Hepatocyte (in vitro differentiated cells): ENCODE measurements at places on chromosomes 1 and 21.
A peak's percentile ranks its signal among the peaks of the same experiment; 100 is the strongest.

- no peak overlapping the region for H3K4me3 ChIP-seq
- H3K36me3 ChIP-seq, result no peaks in the 10 kb centered on the region
- DNase-seq, result no peak
- H3K27ac ChIP-seq, result no peak overlapping the region
- no peaks in the 10 kb centered on the region for H3K27me3 ChIP-seq
- no peaks in the 10 kb centered on the region for H3K4me1 ChIP-seq
These were observed 12.3 kb upstream of the SSR2 start for GRCh38 chr1:156033011-156033410.

- no peak overlapping the region for H3K4me3 ChIP-seq
- no peaks in the 10 kb centered on the region for H3K36me3 ChIP-seq
- H3K27ac ChIP-seq, result no peak overlapping the region
- peak; percentile 69 for DNase-seq
- H3K27me3 ChIP-seq, result peaks cover 11% of the 10 kb centered on the region
These were observed 12.2 kb upstream of the RGS16 start for GRCh38 chr1:182616130-182617013.

- no peaks in the 10 kb centered on the region for H3K27me3 ChIP-seq
- peaks cover 48% of the 10 kb centered on the region for H3K4me1 ChIP-seq
- H3K4me3 ChIP-seq, result no peak overlapping the region
- no peaks in the 10 kb centered on the region for H3K36me3 ChIP-seq
- DNase-seq, result peak; percentile 74
- peak overlapping the region; percentile 95 for H3K27ac ChIP-seq
These were observed 73.9 kb downstream of the SLC66A1 start for GRCh38 chr1:19385869-19386591.

- no peaks in the 10 kb centered on the region for H3K4me1 ChIP-seq
- DNase-seq, result no peak
- H3K4me3 ChIP-seq, result no peak overlapping the region
- no peaks in the 10 kb centered on the region for H3K36me3 ChIP-seq
- no peak overlapping the region for H3K27ac ChIP-seq
- no peaks in the 10 kb centered on the region for H3K27me3 ChIP-seq
These were observed 61.1 kb downstream of the CD46 start for GRCh38 chr1:207812778-207813511.

DNA sequence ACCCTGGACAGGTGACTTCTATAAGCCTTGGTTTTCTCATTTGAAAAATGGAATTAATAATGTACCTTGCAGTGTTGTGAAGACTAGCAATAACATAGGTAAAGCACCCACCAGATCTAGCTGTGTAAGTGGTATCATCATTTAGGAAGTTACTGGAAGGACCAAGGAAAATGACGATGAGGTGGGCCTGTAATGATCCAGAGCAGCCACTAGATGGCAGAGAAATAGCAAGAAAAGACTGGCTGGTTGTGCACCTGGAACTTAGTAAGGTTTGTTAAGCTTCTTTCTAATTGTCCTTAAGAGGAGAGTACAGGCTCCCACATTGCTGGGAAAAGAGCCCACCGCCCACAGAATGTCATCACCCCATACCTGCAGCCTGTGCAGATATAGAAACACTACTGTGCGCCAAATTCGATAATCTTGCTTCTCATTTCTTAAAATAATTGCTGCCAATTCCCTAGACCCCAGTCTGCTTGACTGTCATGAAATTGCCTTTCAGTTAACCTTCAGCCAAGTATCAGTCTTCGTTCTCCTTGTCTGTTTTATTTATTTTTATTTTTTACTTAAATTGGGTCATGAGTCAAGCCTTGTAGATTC is 37.2 kb downstream of the WNT4 start:
- peak; percentile 73 for DNase-seq
- no peak overlapping the region for H3K27ac ChIP-seq
- H3K27me3 ChIP-seq, result no peaks in the 10 kb centered on the region
- H3K4me1 ChIP-seq, result peaks cover 20% of the 10 kb centered on the region
- no peaks in the 10 kb centered on the region for H3K36me3 ChIP-seq
- H3K4me3 ChIP-seq, result no peak overlapping the region

GRCh38 chr1:44661781-44662682 is 12.2 kb downstream of the TMEM53 start:
- H3K4me3 ChIP-seq, result no peak overlapping the region
- H3K4me1 ChIP-seq, result peaks cover 10% of the 10 kb centered on the region
- H3K27me3 ChIP-seq, result no peaks in the 10 kb centered on the region

- H3K27ac ChIP-seq, result peak overlapping the region; percentile 85
- H3K4me1 ChIP-seq, result peaks cover 70% of the 10 kb centered on the region
- H3K4me3 ChIP-seq, result no peak overlapping the region
- DNase-seq, result no peak
These were observed 14.7 kb downstream of the PLPP3 start for GRCh38 chr1:56564615-56565014.
